ENCODE measurements at places on chromosomes 12 and 14. TPM values are rescaled to one million over a fixed set of nuclear protein-coding genes. Genes with fewer than 3 reads are reported as not detected.

- no peak for DNase-seq
Observed at GRCh38 chr12:45224311-45224710, 8.4 kb downstream of the ANO6 start.

- DNase-seq: peak; percentile 66
Observed at GRCh38 chr12:6335451-6336078, 6.3 kb downstream of the TNFRSF1A start.

GALNT9 gene
- total RNA-seq: 0.92 TPM

BEST3 gene
- 72.2 TPM for total RNA-seq

DNA sequence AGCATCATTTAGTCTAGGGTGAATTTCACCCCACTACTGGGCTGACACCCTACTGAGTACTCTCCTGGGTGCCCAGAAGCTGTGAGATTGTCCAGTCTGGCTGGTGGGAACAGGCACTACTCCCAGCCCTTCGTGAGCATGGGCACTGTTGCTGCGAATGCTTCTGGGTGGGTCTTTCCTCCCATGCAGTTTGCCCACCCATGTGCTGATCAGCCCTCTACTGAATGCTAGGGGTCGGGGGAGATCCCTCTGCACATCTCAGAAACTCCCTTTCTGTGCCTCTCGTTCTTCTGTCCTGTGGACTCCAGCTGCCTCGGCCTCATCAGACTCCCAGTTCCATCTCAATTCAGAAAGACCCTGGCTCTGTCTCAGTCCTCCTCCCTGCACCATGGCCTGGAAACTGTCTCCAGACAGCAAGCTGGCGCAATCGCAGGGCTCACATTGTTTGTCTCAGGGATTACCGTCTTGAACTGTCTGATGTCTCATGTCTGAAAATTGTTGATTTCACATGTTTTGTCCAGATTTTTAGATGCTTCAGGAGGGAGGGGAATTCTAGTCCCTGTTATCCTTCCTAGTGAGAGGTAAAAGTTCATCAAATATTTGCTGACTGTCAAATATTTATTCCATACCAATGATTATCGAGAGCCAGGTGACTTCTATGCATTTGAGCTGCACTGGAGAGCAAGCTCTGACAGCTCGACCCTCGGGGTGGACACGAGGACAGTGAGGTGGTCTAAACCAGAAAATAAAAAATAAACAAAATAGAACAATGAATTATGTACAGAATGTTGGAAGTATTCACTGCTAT, 316.6 kb upstream of the RTL1 start:
- peak; percentile 69 for DNase-seq

GRCh38 chr12:66048835-66049537, 81.6 kb downstream of the LLPH start:
- DNase-seq: peak; percentile 29

DNA sequence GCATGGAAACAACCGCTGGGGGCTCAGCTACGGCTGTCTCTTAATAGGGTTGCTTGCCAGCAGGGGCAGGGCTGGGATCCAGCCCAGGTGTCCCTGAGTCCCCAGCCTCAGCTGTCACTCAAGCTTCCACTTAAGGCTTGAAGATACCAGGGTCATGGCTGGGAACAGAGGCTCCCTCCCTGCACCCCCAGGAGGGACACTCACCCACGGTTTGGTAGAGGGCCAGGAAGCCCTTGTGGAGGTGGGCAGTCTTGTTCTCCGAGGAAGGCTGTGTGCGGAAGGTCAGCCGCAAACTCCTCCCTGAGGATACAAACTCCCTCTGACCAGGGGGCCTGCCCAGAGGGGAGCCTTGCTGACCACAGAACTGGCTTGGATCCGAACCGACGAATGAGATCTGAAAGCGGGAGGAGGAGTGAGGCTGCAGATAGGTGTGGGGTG, 7.3 kb downstream of the C1RL start:
- DNase-seq: no peak

DNA sequence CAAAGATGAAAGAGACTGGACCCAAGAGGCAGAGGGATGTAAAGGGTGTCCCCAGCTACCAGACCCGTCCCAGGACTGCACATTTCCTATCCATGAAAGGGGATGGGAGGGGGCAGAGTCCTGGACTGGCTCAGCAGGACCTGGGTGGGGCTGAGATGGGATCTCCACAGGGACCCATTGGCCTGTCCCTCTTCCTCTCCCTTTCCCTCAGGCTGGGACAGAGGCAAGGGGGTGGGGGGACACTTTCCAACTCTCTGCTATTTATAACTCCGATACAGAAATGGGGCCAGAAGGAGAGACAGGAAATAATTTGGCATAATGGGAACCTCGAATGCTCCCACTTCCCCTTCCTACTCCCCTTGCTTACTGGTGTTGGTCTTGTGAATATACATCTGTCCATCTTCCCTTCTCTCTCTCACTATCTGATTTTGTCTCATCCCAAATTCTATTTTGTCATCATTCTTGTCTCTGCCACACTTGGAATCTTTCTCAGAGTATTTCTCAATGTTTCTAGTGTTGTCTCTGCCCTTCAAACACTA, 1.1 kb upstream of the ITGA7 start:
- DNase-seq: peak; percentile 32
